ENCODE measurements at places on chromosomes 13 and 19. TPM values are rescaled to one million over a fixed set of nuclear protein-coding genes. Genes with fewer than 3 reads are reported as not detected.

GRCh38 chr19:35095667-35096368, 19.8 kb upstream of the FXYD3 start:
- H3K4me1 ChIP-seq: peaks cover under 1% of the 10 kb centered on the region
- no peak overlapping the region for H3K27ac ChIP-seq
- H3K27me3 ChIP-seq: peaks cover 15% of the 10 kb centered on the region
- H3K36me3 ChIP-seq: no peaks in the 10 kb centered on the region
- no peak for DNase-seq

GRCh38 chr13:42233726-42234125, 38.2 kb upstream of the AKAP11 start:
- no peak overlapping the region for H3K27ac ChIP-seq
- no peak overlapping the region for H3K4me3 ChIP-seq
- no peaks in the 10 kb centered on the region for H3K27me3 ChIP-seq
- peaks cover 6% of the 10 kb centered on the region for H3K36me3 ChIP-seq

- H3K4me3 ChIP-seq: no peak overlapping the region
- DNase-seq: no peak
- no peak overlapping the region for H3K27ac ChIP-seq
- H3K36me3 ChIP-seq: no peaks in the 10 kb centered on the region
These were observed 21.2 kb downstream of the PPP5C start for GRCh38 chr19:46368116-46368515.

DNA sequence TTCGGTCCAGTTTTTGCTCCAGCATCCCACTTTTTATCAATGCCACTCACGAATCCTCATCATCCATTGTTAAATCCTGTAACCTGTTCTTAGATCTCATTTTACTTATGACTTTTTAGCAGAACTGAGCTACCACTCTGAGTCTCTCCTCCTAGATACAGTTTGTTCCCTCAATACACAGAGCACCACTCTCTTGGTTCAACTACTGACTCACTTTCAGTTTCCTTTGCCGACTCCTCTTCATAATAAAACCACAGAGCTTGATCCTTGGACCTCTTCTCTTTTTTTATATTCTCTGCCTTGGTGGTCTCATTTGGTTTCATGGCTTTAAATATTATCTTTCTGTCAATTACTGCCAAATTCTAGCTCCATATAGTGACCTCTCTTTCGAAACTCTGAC, 150.3 kb downstream of the SLITRK5 start:
- no peak overlapping the region for H3K4me3 ChIP-seq
- no peaks in the 10 kb centered on the region for H3K36me3 ChIP-seq
- no peak for DNase-seq
- no peak overlapping the region for H3K27ac ChIP-seq
- H3K27me3 ChIP-seq: no peaks in the 10 kb centered on the region

- H3K36me3 ChIP-seq: no peaks in the 10 kb centered on the region
- H3K4me1 ChIP-seq: no peaks in the 10 kb centered on the region
- peaks cover 2% of the 10 kb centered on the region for H3K27me3 ChIP-seq
- no peak overlapping the region for H3K4me3 ChIP-seq
- no peak for DNase-seq
These were observed 8.3 kb upstream of the NAA16 start for GRCh38 chr13:41302743-41303142.

DNA sequence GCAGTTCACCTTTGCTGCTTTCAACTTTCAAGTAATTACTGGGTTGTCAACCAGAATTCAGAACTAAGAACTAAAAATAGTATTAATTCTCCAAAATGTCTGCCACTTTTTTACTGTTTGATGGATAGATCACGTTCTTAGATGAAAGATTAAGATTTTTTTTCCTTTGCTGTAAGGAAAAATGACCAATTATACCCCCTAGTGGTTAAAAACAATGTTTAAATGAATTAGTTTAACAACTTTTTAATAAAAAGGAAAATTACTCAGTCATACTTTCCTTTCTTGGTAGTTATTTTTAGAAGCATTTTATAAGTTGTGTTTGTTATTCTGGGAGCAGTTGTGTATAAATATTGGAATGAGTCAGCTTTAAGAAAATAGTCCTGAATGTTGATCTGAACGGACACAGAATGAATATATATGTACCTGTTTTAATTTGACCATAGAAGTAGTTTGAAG, 4.6 kb downstream of the TM9SF2 start:
- H3K36me3 ChIP-seq: peaks cover 30% of the 10 kb centered on the region
- H3K4me3 ChIP-seq: no peak overlapping the region
- H3K27ac ChIP-seq: no peak overlapping the region
- no peaks in the 10 kb centered on the region for H3K27me3 ChIP-seq
- no peak for DNase-seq
- H3K4me1 ChIP-seq: peaks cover 49% of the 10 kb centered on the region

- H3K27ac ChIP-seq: no peak overlapping the region
- no peaks in the 10 kb centered on the region for H3K36me3 ChIP-seq
- DNase-seq: no peak
- no peaks in the 10 kb centered on the region for H3K4me1 ChIP-seq
- H3K27me3 ChIP-seq: peaks cover 14% of the 10 kb centered on the region
- no peak overlapping the region for H3K4me3 ChIP-seq
These were observed 569 bp downstream of the DLEU7 start for GRCh38 chr13:50842990-50843256.

DNA sequence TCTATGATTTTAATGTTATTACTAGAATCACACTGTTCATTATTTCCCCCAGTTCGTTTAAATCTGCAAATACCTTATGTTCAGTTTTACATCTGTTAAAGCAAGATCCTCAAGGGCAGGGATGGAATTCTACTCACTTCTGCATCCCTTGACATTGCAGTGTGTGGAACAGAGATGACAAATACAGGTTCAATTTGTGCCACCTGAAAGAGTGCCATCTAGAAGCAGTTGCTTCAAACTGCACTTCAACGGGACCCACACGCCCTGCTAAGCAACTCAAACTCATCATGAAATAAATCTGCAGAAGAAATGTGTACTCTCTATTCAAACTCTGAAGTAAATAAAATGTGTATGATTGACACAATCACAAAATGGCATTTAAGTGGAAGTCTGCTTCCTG, 44.5 kb downstream of the RUBCNL start:
- H3K27ac ChIP-seq: no peak overlapping the region
- H3K36me3 ChIP-seq: no peaks in the 10 kb centered on the region
- no peak for DNase-seq
- H3K4me1 ChIP-seq: peaks cover 6% of the 10 kb centered on the region

- no peak overlapping the region for H3K4me3 ChIP-seq
- DNase-seq: no peak
- no peak overlapping the region for H3K27ac ChIP-seq
- H3K36me3 ChIP-seq: no peaks in the 10 kb centered on the region
These were observed 9.8 kb upstream of the MCF2L start for GRCh38 chr13:112959206-112959605.

DNA sequence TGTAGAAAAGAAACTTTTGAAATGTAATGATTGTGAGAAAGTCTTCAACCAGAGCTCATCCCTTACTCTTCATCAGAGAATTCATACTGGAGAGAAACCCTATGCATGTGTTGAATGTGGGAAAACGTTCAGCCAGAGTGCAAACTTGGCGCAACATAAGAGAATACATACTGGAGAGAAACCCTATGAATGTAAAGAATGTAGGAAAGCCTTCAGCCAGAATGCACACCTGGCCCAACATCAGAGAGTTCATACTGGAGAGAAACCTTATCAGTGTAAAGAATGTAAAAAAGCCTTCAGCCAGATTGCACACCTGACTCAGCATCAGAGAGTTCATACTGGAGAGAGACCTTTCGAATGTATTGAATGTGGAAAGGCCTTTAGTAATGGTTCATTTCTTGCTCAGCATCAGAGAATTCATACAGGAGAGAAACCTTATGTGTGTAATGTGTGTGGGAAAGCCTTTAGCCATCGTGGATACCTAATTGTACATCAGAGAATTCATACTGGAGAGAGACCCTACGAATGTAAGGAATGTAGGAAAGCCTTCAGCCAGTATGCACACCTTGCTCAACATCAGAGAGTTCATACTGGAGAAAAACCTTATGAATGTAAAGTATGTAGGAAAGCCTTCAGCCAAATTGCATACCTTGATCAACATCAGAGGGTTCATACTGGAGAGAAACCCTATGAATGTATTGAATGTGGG, 19.3 kb downstream of the ZNF583 start:
- DNase-seq: no peak
- H3K27me3 ChIP-seq: no peaks in the 10 kb centered on the region
- H3K4me3 ChIP-seq: no peak overlapping the region
- H3K36me3 ChIP-seq: no peaks in the 10 kb centered on the region
- H3K27ac ChIP-seq: no peak overlapping the region

GRCh38 chr19:41871573-41872383, 5.3 kb upstream of the CD79A start:
- peak; percentile 53 for DNase-seq
- H3K36me3 ChIP-seq: peaks cover 34% of the 10 kb centered on the region
- H3K4me3 ChIP-seq: no peak overlapping the region
- peaks cover 70% of the 10 kb centered on the region for H3K4me1 ChIP-seq
- peak overlapping the region; percentile 81 for H3K27ac ChIP-seq
- no peaks in the 10 kb centered on the region for H3K27me3 ChIP-seq

DNA sequence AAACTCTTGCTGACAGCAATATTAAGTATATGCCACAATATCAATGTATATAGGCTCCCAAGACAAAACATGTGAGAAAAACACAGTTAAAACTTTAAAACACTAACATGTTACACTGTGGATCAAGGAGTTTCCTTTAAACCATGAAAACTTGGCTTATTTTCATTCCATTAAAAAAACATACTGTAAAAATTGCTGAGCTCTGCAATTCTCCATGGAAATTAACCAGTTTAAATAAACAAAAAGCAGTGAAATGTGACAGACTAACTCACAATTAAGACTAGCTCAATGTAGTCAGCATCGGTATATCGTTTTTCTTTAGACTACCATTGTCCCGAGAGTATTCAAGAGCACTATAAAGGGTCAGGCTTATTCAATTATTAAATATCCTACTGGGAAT, 930.5 kb upstream of the SLITRK1 start:
- H3K36me3 ChIP-seq: no peaks in the 10 kb centered on the region
- H3K4me1 ChIP-seq: no peaks in the 10 kb centered on the region
- no peaks in the 10 kb centered on the region for H3K27me3 ChIP-seq
- DNase-seq: no peak

DNA sequence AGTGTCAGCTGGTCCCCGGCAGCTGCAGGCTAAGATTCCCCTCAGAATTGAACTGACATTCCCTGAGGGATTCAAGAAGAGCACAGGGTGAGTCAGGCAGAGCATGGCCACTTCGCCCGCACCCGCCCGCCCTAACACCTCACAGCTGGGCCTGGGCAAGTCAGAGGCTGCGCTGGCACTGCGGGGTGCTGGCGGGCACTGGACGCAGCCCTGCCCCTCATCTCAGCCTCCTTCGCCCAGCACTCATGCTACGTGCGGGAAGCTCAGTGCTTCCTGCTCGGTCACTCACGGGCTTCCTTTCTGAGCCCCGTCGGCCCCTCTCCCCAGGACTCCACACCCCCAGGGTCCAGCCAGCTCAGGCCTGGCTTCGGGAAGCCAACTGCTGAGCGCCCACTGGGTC, 56.9 kb downstream of the MLLT1 start:
- H3K36me3 ChIP-seq: peaks cover 26% of the 10 kb centered on the region
- no peak overlapping the region for H3K27ac ChIP-seq
- no peaks in the 10 kb centered on the region for H3K27me3 ChIP-seq
- DNase-seq: no peak

GRCh38 chr13:74973935-74974879, 507.8 kb downstream of the TBC1D4 start:
- H3K27ac ChIP-seq: no peak overlapping the region
- DNase-seq: no peak
- no peaks in the 10 kb centered on the region for H3K4me1 ChIP-seq
- no peaks in the 10 kb centered on the region for H3K36me3 ChIP-seq
- no peaks in the 10 kb centered on the region for H3K27me3 ChIP-seq

DNA sequence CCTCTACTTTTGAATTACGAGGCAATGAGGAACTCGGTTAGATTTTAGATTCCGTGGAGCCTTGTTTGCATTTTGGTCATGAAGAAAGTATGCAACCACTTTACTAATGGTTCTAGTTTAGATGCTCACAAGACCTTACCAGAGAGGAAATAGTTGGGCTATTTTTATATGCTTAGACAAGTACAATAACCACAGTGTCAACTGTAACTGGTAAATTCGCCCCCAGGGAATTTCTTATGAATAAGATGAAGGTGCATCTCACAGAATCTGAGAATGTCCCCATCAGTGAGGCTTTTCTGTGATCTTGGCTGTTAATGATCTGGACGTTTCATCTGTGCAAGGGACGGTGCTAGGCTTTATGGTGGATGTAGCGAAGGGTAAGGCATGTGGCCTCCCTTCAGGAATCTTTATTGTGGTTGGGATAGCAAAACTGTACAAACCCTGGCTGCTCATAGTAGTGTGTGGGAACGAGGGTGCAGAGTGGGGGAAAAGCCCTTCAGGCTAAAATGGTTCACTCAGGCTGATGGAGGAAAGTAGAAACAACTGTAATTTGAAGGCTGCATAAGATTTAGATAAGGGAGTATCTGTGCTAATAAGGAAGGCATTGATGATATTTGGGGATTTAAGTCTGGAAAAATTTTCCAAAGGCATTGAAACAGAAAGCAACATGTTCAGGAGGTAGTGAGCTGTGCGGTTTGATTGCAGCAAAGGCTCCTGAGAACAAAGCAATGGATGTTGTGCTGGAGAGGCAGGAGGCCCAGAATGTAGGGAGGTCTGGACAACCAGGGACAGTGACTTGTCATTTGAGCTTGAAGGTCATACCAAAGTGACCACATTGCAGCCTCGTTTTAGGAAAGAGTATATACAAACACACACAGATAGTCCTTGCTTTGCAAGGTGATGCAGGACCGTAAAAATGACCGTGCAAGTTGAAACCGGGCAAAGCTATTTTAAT, 28.4 kb downstream of the UBAC2 start:
- H3K4me3 ChIP-seq: peak overlapping the region; percentile 11
- no peaks in the 10 kb centered on the region for H3K36me3 ChIP-seq
- peaks cover 47% of the 10 kb centered on the region for H3K4me1 ChIP-seq
- DNase-seq: peak; percentile 60
- H3K27ac ChIP-seq: peak overlapping the region; percentile 74

DNA sequence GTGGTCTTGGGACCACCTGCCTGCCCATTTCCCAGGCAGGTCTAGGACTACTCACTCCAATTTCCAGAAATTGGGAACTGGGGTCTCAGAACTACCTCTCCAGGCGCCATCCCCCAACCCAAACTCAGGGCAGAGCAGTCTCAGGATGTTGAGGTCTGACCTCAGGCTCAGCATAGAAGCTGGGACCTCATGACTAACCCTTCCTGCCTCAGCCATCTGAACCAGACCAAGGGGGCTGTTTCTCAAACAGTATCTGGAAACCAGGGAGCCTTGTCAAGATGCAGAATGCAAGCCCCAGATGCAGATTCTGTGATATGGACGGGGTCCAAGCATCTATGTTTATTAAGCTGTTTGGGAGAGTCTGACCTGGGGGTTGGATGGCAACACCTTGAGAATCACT, 1.3 kb downstream of the FBXW9 start:
- peaks cover 26% of the 10 kb centered on the region for H3K4me1 ChIP-seq
- H3K36me3 ChIP-seq: no peaks in the 10 kb centered on the region
- no peak overlapping the region for H3K4me3 ChIP-seq
- H3K27ac ChIP-seq: no peak overlapping the region
- H3K27me3 ChIP-seq: no peaks in the 10 kb centered on the region

- peaks cover 6% of the 10 kb centered on the region for H3K36me3 ChIP-seq
- no peaks in the 10 kb centered on the region for H3K27me3 ChIP-seq
- DNase-seq: no peak
- H3K4me3 ChIP-seq: peak overlapping the region; percentile 75
These were observed 926 bp downstream of the ZNF587 start for GRCh38 chr19:57850553-57851017.

Gene IZUMO2
- total RNA-seq: not detected

Gene CD22
- total RNA-seq: 25.7 TPM

Gene CCNA1
- total RNA-seq: not detected

Gene ATP1A3
- total RNA-seq: 4.3 TPM

Gene KLK5
- not detected for total RNA-seq

Gene KLHL1
- not detected for total RNA-seq

Gene CACNG7
- not detected for total RNA-seq

Gene ZNF625
- total RNA-seq: 2.0 TPM

Gene ZNF112
- total RNA-seq: 0.51 TPM

Data from T-cell (primary cell).